Right atrium auricular region (tissue), 2 donors: ENCODE measurements at places on chromosomes 5 and 9. TPM values are rescaled to one million over a fixed set of nuclear protein-coding genes. Genes with fewer than 3 reads are reported as not detected.
A peak's percentile ranks its signal among the peaks of the same experiment; 100 is the strongest.

Gene IL31RA
- total RNA-seq: not detected

Gene LHX6
- total RNA-seq: 3.2 TPM

Gene PCDHGC4
- total RNA-seq: 1.7 TPM

Gene GRIN1
- total RNA-seq: not detected

Gene PTPN3
- 6.9 TPM for total RNA-seq

Gene OTP
- total RNA-seq: not detected

Gene TPPP
- 12.2 TPM for total RNA-seq

Gene CSF2
- total RNA-seq: not detected

Gene PCDHB11
- total RNA-seq: 1.8 TPM

GRCh38 chr9:35406183-35406959 is 83.5 kb upstream of the RUSC2 start:
- no peak overlapping the region for H3K27ac ChIP-seq
- H3K27me3 ChIP-seq: no peaks in the 10 kb centered on the region
- no peak for DNase-seq
- peak overlapping the region; percentile 5 for H3K4me3 ChIP-seq
- peaks cover 14% of the 10 kb centered on the region for H3K36me3 ChIP-seq
- H3K4me1 ChIP-seq: peaks cover 4% of the 10 kb centered on the region

- no peaks in the 10 kb centered on the region for H3K27me3 ChIP-seq
- DNase-seq: no peak
- H3K36me3 ChIP-seq: no peaks in the 10 kb centered on the region
- H3K27ac ChIP-seq: no peak overlapping the region
- H3K4me3 ChIP-seq: no peak overlapping the region
- H3K4me1 ChIP-seq: no peaks in the 10 kb centered on the region
These were observed 232.0 kb upstream of the FAM174A start for GRCh38 chr5:100303216-100303615.

- H3K27me3 ChIP-seq: no peaks in the 10 kb centered on the region
- H3K4me3 ChIP-seq: no peak overlapping the region
- no peak overlapping the region for H3K27ac ChIP-seq
- H3K36me3 ChIP-seq: peaks cover 12% of the 10 kb centered on the region
- peaks cover 13% of the 10 kb centered on the region for H3K4me1 ChIP-seq
These were observed 118.7 kb downstream of the NDUFS4 start for GRCh38 chr5:53678981-53679660.

GRCh38 chr5:129243039-129243438 is 148.5 kb downstream of the ISOC1 start:
- H3K4me1 ChIP-seq: no peaks in the 10 kb centered on the region
- no peak for DNase-seq
- no peaks in the 10 kb centered on the region for H3K36me3 ChIP-seq

- no peak overlapping the region for H3K27ac ChIP-seq
- H3K4me3 ChIP-seq: no peak overlapping the region
- H3K36me3 ChIP-seq: no peaks in the 10 kb centered on the region
- H3K27me3 ChIP-seq: no peaks in the 10 kb centered on the region
- no peak for DNase-seq
- H3K4me1 ChIP-seq: no peaks in the 10 kb centered on the region
These were observed 17.4 kb downstream of the CDC42SE2 start for GRCh38 chr5:131281133-131281867.

DNA sequence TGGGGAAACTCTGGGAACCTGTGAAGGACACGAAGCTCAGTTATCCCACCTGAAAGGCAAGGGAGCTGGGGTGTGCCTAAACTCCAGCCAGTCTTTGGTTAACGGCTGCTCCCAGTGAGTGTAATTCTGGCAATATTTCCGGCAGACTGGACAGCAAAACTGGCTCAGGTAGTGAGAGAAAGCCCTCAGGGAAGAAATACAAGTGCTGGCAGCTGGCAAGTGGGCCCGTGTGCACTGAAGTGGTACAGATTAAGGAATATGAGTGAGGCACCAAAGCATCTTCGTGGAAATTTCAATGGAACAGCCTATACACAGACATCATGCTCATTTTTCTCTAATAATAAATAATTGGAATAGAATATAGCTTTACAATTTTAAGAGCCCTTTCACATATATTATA is 56.2 kb downstream of the ABHD17B start:
- no peaks in the 10 kb centered on the region for H3K4me1 ChIP-seq
- no peak overlapping the region for H3K27ac ChIP-seq
- no peaks in the 10 kb centered on the region for H3K27me3 ChIP-seq

DNA sequence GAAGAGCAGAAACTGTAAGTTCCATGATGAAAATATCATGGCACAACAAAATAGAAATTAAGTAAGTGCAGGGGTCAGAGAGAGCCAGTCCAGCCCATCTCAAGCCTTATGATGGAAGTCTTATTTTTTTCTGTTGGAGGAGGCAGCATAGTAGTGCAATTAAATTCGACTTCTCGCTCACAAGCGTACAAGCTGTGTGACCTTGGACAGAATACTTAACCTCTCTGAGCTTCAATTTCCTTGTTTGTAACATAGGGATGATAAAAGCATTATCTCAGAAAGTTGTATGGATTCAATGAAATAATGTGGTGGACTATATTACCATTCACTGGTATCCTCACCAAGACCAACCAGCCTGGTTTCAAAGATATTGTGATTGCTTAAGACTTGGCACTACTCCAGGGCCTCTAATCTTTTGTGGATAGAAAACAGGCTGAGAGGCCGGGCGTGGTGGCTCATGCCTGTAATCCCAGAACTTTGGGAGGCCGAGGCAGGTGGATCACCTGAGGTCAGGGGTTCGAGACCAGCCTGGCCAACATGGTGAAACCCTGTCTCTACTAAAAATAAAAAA is 26.8 kb upstream of the MVB12B start:
- no peak for DNase-seq
- no peak overlapping the region for H3K4me3 ChIP-seq
- H3K27me3 ChIP-seq: no peaks in the 10 kb centered on the region
- H3K36me3 ChIP-seq: no peaks in the 10 kb centered on the region
- no peaks in the 10 kb centered on the region for H3K4me1 ChIP-seq

GRCh38 chr9:71764463-71764862 is 3.9 kb downstream of the CEMIP2 start:
- no peaks in the 10 kb centered on the region for H3K36me3 ChIP-seq
- no peaks in the 10 kb centered on the region for H3K4me1 ChIP-seq
- H3K4me3 ChIP-seq: no peak overlapping the region
- no peak overlapping the region for H3K27ac ChIP-seq
- H3K27me3 ChIP-seq: no peaks in the 10 kb centered on the region
- DNase-seq: no peak

- H3K27me3 ChIP-seq: no peaks in the 10 kb centered on the region
- H3K4me1 ChIP-seq: no peaks in the 10 kb centered on the region
- DNase-seq: no peak
These were observed 40.2 kb downstream of the TMEM232 start for GRCh38 chr5:110686270-110686669.

- H3K27ac ChIP-seq: no peak overlapping the region
- H3K36me3 ChIP-seq: no peaks in the 10 kb centered on the region
- DNase-seq: no peak
- no peak overlapping the region for H3K4me3 ChIP-seq
- no peaks in the 10 kb centered on the region for H3K27me3 ChIP-seq
These were observed 34.8 kb downstream of the BOD1 start for GRCh38 chr5:173581408-173582215.

DNA sequence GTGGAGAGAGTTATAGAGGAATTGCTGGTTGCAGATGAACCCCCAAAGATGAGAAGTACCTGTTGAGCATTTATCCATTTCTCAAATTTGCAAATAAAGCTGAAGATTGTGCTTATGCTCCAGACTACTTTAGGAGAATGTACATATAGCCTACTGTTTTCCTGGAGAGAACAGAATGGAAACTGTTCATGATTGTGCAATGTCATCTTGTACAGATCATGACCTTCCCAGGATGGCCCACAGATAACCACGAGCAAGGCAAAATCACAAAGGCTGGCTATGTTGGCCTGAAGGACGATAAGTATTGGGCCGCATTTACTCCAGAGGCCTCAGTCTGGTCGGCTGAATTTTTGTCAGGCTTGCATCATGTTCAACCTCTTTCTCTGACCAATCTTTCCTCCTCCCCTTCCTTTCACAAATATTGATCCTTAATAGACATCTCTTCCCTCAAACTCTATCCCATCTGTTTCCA is 28.5 kb upstream of the RICTOR start:
- H3K27me3 ChIP-seq: no peaks in the 10 kb centered on the region
- no peak overlapping the region for H3K4me3 ChIP-seq
- no peaks in the 10 kb centered on the region for H3K36me3 ChIP-seq
- no peaks in the 10 kb centered on the region for H3K4me1 ChIP-seq
- no peak overlapping the region for H3K27ac ChIP-seq

DNA sequence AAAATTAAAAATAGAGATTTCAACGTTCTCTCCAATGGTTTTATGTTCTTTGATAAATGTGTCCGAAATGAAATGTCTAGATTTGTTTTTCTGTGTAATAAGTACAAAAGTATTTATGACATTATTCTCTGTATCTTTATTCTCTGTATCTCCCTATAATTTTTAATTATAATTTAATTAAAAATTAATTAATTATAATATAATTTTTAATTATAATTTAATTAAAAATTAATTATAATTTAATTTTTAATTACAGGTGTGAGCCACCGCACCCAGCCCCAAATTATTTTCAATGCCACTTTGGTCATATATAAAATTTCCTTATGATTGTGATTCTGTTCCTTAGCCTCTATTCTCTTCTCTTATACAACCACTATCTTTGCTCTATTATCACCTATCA is 28.2 kb downstream of the SPATA31C2 start:
- no peak for DNase-seq
- no peaks in the 10 kb centered on the region for H3K27me3 ChIP-seq
- no peaks in the 10 kb centered on the region for H3K4me1 ChIP-seq
- no peak overlapping the region for H3K4me3 ChIP-seq
- H3K27ac ChIP-seq: no peak overlapping the region

DNA sequence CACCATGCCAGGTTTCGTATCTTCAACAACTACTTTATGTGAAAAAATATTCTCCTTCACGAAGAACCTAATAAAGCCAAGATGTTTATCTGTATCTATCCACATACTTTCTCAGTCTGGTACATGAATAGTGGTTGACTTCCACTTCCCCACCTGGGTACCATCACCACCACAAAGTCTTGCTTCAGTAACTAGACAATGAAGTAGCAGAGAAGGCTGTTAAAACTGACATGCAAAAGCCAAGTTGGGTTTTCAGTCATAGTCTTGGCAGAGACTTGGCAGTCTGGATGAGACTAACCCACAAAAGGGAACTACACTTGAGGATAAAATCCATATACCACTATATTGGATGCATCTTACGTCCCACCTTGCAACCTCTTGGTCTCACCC is 5.0 kb downstream of the P4HA2 start:
- no peak overlapping the region for H3K4me3 ChIP-seq
- no peak for DNase-seq
- peaks cover 96% of the 10 kb centered on the region for H3K4me1 ChIP-seq
- H3K27ac ChIP-seq: peak overlapping the region; percentile 58
- peaks cover under 1% of the 10 kb centered on the region for H3K36me3 ChIP-seq

- H3K27ac ChIP-seq: peak overlapping the region; percentile 98
- H3K36me3 ChIP-seq: no peaks in the 10 kb centered on the region
- H3K4me3 ChIP-seq: peak overlapping the region; percentile 62
- DNase-seq: peak; percentile 80
- no peaks in the 10 kb centered on the region for H3K27me3 ChIP-seq
These were observed 628 bp downstream of the ATOSB start for GRCh38 chr9:35114840-35115628.

GRCh38 chr5:82364497-82364896 is 86.3 kb upstream of the RPS23 start:
- DNase-seq: no peak
- H3K27ac ChIP-seq: no peak overlapping the region
- H3K4me3 ChIP-seq: no peak overlapping the region
- no peaks in the 10 kb centered on the region for H3K27me3 ChIP-seq

DNA sequence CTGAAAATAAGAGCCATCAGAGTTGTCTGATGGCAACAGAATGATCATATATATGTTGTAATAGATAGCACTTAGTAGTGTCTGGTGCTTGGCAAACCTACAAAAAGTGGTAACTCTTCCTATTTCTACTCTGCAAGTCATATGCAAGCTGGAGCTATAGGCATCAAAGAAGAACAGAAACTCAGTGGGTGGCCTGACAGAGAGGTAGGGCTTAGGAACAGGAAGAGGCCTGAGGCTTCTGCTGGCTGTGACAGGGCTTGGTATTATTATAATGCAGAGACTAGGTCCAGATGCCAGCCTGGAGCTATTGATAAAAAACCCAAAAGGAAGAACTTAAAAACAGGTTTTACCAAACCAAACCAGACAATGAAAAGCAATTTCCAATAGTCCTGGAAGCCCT is 4.4 kb upstream of the DIAPH1 start:
- DNase-seq: no peak
- peaks cover 72% of the 10 kb centered on the region for H3K36me3 ChIP-seq
- no peak overlapping the region for H3K27ac ChIP-seq
- peaks cover 6% of the 10 kb centered on the region for H3K4me1 ChIP-seq

DNA sequence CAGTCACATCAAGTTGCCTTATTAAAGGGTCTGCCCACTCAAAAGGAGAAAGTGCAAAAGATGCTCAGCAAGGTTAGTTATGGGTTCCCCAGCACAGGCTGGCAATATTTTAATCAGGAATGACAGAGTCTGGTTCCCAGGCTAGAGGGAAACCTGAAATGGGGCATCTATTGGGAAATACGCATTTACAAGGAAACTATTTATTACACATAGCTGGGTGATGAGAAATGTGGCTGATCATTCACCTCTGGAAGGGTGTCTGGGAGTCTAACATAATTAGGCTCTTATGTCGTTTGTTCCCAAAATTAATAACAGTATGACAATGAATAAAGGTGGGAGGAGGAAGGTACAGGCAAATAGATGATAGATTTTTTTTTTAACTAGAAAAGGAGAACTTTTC is 314.7 kb downstream of the ENC1 start:
- DNase-seq: no peak
- no peak overlapping the region for H3K4me3 ChIP-seq
- H3K27ac ChIP-seq: no peak overlapping the region
- H3K36me3 ChIP-seq: no peaks in the 10 kb centered on the region
- H3K4me1 ChIP-seq: no peaks in the 10 kb centered on the region

DNA sequence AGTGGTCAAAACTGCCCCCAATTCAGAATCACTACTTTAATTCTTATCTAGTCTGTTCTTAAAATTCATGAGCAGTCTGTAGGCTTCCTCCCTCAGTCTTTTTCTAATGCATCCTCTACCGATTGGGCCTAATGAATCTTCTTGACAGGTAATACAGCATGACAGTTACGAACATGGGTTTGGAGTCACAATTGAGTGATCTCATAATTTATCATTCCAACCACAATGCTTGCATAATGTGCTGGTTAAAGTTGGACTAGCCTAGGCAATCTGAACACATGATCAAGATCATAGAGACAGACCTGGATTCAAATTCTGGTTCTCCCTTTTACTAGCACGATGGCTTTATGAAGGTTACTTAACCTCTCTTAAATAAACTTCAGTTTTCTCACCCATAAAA is 33.1 kb upstream of the SETD9 start:
- no peak for DNase-seq
- H3K27ac ChIP-seq: no peak overlapping the region
- no peaks in the 10 kb centered on the region for H3K4me1 ChIP-seq
- H3K36me3 ChIP-seq: peaks cover 33% of the 10 kb centered on the region
- H3K4me3 ChIP-seq: no peak overlapping the region
- no peaks in the 10 kb centered on the region for H3K27me3 ChIP-seq

- H3K4me3 ChIP-seq: no peak overlapping the region
- H3K27me3 ChIP-seq: no peaks in the 10 kb centered on the region
- no peak overlapping the region for H3K27ac ChIP-seq
- no peaks in the 10 kb centered on the region for H3K4me1 ChIP-seq
- H3K36me3 ChIP-seq: no peaks in the 10 kb centered on the region
These were observed 104.3 kb upstream of the PITX1 start for GRCh38 chr5:135138116-135138850.

- no peaks in the 10 kb centered on the region for H3K36me3 ChIP-seq
- peak overlapping the region; percentile 68 for H3K27ac ChIP-seq
- H3K4me3 ChIP-seq: no peak overlapping the region
- H3K27me3 ChIP-seq: no peaks in the 10 kb centered on the region
- no peak for DNase-seq
These were observed 71.4 kb downstream of the FBXO38 start for GRCh38 chr5:148455185-148455584.

GRCh38 chr5:3103262-3103811 is 351.9 kb upstream of the IRX2 start:
- H3K36me3 ChIP-seq: no peaks in the 10 kb centered on the region
- no peaks in the 10 kb centered on the region for H3K4me1 ChIP-seq
